Camera-type eye (tissue), 1 donor: ENCODE measurements at places on chromosomes 11 and 22. TPM values are rescaled to one million over a fixed set of nuclear protein-coding genes. Genes with fewer than 3 reads are reported as not detected.

The FREY1 gene
- 0.82 TPM for total RNA-seq

The MUC2 gene
- not detected for total RNA-seq

The KRTAP5-11 gene
- not detected for total RNA-seq

The SUSD2 gene
- total RNA-seq, result 2.6 TPM

The DRD2 gene
- 2.5 TPM for total RNA-seq
